ENCODE measurements at places on chromosomes 13 and 19. TPM values are rescaled to one million over a fixed set of nuclear protein-coding genes. Genes with fewer than 3 reads are reported as not detected.
A peak's percentile ranks its signal among the peaks of the same experiment; 100 is the strongest.

Gene ATP1A3
- total RNA-seq = 274 TPM

GRCh38 chr19:56324436-56324835 lies 9.8 kb upstream of the ZSCAN5A start:
- no peak for DNase-seq

Gene OR10H1
- not detected for total RNA-seq

- peak; percentile 40 for DNase-seq
Observed at GRCh38 chr19:38388349-38389100, at the start of gene SPRED3. TSS of gene SPRED3 (plus strand) at chr19:38388697. CDS start at chr19:38390303, 1,606 bp downstream.

Gene ZNF345
- 3.0 TPM for total RNA-seq

Gene ZNF763
- 1.5 TPM for total RNA-seq

DNA sequence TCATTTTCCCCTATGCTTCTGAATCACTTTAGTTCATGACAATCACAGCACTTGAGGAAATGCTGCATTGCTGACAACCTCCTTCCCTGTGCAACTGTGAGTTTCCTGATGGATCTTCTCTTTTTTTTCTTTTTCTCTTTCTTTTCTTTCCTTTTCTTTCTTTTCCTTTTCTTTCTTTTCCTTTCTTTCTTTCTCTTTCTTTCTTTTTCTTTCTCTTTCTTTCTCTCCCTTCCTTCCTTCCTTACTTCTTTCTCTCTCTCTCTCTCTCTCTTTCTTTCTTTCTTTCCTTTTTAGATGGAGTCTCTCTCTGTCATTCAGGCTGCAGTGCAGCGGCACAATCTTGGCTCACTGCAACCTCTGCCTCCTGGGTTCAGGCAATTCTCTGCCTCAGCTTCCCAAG lies 247.9 kb upstream of the HTR2A start:
- DNase-seq = no peak

Data from left cardiac atrium (tissue), 4 donors.